ENCODE measurements at places on chromosomes 7 and 10.

DNA sequence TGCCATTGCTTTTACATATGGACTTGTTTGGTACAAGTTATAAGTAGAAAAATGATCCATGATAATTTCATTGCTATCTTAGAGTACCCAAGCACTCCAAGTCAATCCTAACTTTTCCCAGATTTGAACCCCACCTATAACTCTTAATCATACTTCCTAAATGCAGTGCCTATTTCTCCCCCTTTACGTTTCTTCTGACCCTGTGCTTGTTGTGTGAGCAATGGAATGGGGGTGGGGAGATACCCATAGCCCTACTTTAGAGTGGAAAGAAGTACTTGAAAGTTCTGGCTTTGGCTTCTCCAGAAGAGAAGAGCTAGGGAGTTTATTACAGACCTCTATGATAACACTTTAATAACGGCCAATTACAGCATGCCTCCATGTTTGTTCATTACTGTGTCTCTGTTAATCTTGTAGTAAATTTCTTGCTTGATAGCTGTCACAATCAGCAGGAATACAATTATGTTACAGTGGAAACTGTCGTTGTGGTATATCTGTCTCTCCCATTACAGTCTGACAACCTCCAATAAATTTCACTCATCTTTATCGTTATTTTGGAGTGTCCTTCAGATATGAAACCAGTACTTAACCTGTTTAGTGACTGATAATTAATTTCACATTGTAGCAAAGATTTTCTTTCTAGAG, 34.0 kb downstream of the CNPY1 start:
- no peak for DNase-seq

DNA sequence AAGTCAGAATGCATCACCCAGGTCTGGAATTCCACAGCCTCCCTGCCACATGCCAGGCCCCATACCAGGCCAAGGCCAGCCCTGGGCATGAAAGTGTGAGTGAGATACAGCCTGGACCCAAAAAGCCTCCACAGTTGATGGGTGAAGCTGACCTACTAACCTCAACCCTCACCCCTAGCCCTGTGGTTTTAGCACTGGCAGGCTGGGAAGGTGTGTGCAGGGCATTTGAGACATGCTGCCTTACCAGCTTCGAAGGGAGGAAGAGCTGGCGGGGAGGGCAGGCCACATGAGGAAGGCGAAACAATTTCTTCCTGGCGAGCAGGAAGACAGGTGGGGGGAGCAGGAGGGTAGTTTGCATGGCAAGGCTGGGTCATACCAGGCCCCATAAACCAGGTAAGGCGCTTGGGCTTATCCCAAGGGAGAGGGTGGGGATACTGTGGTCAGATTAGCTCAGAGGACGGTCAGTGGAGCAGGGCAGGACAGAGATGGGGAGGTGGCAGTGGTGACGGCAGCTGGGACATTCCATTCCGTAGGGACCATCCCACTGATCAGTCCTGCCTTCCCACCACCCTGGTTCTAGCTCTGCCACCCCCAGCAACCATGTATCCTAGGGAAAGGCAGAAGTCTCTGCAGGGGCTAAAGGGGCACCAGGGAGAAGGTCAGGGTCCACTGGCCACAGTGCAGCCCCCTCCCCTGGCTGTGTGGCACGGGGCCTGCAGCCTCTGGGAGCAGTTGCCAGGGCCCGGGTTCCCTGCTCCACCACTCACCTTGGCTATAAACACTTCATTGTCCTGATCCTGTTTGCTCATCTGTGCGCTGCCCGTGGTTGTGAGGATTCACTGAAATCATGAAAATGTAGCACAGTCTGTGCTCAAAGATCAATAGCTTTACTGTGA, 155.8 kb downstream of the NRF1 start:
- no peak for DNase-seq

DNA sequence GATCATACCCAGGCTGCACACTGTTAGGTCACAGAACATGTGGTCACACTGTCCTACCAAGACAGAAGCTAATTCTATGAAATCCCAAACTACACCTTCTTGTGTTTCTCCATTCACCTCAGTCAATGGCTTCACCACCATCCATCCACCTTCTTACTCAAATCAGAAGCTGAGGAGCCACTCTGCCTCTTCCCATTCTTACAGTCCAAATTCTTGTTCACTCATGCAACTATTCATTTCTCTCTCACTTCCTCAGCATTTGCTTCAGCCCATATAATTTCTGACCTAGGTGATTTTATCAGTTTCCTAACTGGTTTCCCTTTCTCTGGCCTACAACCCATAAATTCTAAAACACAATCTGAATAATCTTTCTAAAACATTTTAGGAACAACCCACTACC, 229.2 kb downstream of the LRRN3 start:
- DNase-seq: no peak

DNA sequence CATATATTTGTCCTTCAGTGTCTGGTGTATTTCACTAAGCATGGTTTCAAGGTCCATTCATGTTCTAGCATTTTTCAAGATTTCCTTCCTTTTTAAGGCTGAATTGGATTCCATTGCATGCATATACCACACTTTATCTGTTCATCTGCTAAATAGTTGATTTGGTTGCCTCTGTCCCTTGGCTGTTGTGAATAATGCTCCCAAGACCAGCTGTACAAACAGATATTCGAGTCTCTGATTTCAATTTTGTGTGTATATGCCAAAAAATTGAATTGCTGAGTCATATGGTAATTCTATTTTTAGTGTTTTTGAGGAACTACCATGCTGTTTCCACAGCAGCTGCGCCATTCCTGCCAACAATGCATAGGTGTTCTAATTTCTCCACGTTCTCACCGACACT, 216.4 kb downstream of the NRG3 start:
- no peak for DNase-seq

DNA sequence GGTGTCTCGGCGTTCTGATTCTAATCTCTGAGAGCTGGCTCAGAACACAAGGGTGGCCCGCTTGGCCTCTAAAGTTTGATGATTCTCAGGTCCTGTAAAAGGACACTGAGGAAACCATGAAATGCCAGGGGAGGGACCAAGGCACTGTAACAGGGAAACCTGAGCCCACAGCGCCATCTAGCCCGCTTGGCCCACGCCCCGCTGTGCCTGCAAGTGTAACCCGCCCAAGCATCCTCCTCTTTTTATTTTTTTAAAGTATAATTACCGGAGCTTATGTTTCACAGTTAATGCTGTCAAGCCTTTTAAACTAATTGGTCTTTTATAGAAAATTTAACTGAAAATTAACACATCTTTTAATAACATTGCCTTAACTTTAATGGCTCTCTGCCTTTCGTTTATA, 734.7 kb downstream of the KCNMA1 start:
- no peak for DNase-seq

GRCh38 chr10:90435296-90435695, 422.5 kb downstream of the HTR7 start:
- no peak for DNase-seq

- no peak for DNase-seq
Observed at GRCh38 chr7:137443616-137444015, 100.1 kb upstream of the PTN start.

- DNase-seq: no peak
Observed at GRCh38 chr10:107083388-107084009, 81.0 kb downstream of the SORCS1 start.

- no peak for DNase-seq
Observed at GRCh38 chr10:78847485-78847884, 221.3 kb upstream of the ZMIZ1 start.

DNA sequence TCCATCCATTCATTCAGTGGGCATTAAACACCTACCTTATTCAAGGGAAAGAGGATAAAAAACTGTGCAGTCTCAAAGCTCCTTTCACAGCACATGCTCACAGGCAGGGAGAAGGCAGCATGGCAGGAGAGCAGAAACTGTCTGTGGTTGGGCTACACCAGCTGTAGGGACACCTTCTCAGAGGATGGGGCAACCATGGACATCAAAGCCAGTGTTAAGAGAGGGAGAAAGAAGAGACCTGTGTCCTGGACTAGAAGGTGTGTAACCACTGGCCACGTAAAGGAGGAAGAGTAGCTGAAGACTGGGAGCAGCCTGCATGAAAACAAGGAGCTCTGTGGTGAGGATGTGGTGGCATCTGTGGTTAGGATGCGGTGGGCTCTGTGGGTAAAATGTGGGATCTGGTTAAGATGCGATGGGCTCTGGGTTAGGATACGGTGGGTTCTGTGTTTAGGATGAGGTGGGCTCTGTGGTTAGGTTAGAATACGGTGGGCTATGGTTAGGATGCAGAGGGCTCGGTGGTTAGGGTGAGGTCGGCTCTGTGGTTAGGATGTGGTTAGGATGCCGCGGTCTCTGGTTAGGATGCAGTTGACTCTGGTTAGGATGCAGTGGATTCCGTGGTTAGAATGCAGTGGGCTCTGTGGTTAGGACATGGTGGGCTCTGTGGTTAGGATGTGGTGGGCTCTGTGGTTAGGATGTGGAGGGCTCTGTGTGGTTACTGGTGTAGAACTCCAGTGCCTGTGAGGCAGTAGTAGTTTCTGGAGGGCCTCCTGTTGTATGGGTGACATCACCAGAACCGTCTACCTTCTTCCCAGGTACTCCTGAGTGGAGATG, 197.6 kb downstream of the WDR37 start:
- no peak for DNase-seq

- DNase-seq: no peak
Observed at GRCh38 chr7:132161533-132161915, 414.7 kb downstream of the PLXNA4 start.

DNA sequence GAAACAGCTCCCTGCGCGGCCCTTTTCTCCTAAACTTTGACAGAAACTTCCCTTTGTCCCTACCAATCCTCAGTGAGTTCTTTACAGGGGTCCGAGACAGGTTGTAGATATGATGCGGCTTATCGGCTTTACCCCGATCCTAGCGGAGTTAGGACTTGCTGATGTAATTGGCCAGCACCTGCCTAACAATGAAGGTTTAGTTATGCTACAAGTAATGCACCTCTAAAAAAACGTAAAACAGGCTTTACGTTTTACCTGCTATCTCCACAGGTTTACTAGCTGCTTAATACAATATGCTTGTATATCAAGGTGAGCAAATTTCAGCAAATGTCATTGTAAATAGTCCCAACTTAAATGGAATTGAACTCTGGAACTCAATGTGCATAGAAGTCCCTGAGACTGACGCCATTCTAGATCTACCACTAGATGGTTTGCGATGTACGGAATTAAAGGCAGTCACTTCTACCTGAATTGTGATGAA, 697 bp upstream of the SNX13 start:
- no peak for DNase-seq

GRCh38 chr7:44154703-44155102, 13.6 kb upstream of the MYL7 start:
- no peak for DNase-seq

Data from CD8-positive, alpha-beta T cell (primary cell).